Breast epithelium (tissue), 4 donors: ENCODE measurements at places on chromosomes 2 and 18. TPM values are rescaled to one million over a fixed set of nuclear protein-coding genes. Genes with fewer than 3 reads are reported as not detected.

MERTK gene
- 21.0 TPM for total RNA-seq

CDH7 gene
- total RNA-seq = 0.16 TPM

DNA sequence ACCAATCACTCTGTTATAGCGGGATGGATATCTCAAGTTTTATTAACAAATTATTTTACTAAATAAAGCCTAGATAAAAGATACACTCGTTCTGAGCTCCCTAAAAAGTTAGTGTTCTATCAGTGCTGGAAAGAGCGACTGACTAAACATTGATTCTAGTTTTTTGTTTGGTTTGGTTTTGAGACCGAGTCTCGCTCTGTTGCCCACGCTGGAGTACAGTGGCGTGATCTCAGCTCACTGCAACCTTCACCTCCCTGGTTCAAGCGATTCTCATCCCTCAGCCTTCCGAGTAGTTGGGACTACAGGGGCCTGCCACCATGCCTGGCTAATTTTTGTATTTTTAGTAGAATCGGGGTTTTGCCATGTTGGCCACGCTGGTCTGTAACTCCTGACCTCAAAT lies 73.8 kb upstream of the CDCA7 start:
- no peak for DNase-seq

DNA sequence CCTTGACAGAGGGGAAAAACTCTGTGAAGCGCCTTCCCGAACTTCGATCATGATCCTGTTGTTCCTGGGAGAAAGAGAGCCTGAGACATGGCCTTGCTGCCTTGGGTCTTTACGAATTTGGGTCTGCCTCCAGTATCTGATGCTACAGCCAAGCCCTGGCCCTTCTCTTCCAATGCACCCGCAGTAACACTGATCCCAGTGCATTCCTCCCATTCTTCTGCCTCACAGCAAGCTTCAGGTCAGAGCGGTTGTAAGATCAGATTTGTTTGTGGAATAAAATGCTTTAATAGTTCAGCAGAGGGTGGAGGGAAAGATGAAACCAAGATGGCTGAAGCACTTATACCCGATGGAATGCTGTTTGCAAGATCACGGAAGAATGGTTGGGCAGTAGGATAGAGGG lies 196.7 kb upstream of the SIX2 start:
- no peak for DNase-seq

DNA sequence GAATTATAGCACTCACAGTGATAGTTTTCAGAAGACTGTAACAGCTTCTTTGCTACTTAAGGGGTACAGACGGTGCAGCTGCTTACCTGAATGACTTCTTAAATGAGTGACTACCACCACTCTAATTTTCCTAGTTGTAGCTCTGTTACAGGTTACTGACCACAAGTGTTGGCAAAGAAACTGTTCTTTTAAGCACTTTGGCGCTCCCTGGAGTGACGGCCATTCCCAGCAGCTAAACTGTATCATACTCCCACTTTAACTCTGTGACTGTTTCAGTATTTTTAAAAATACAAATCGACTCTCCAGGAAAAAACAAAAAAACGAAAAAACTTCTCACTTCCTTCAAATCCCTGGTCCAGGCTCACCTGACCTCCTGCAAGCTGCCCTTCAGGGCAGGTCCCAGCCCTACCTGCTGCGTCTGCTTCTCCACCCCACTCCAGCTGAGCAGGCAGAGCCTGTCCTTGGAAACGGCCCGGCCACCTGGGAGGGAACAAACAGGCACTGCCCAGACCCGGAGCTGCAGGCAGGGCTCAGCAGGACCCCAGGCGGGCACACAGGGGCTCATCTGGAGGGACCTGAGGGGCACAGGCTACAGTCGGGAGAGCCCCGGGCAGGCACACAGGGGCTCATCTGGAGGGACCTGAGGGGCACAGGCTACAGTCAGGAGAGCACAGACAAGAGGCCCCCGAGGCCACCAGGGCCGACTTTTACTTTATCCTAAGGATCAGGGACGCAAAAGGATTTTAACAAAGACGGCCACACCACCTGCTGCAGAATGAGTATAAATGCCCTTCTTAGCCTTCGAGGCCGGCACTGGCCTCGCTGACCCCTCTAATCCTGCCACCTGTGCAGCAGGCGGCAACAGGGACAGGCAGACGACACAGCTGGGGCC lies 24.5 kb downstream of the SLC66A2 start:
- DNase-seq = peak; percentile 24
